ENCODE measurements at places on chromosomes 11 and 22. TPM values are rescaled to one million over a fixed set of nuclear protein-coding genes. Genes with fewer than 3 reads are reported as not detected.

- DNase-seq, result peak; percentile 81
Observed at GRCh38 chr22:30884211-30885000, 84.2 kb downstream of the MORC2 start.

- DNase-seq, result no peak
Observed at GRCh38 chr11:24233041-24233440, 263.8 kb upstream of the LUZP2 start.

DNA sequence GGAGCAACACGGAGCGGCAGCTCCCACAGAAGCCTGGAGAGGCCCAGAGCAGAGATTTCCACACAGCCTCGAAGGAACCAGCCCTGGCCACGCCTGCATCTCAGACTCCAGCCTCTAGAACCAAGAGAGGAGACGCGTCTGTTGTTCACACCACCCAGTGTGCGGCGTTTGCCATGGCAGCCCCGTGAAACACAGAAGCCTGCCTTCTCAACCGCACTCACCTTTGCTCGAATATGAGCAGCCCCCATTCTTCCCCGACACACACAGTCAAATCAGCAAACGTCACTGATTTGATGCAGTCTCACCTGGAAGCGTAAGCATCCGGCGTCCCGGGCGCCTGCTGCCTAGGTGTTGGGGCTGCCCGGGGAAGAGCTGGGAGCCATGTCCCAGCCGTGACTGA is 14.2 kb upstream of the TALDO1 start:
- DNase-seq, result no peak

Gene APOA5
- total RNA-seq, result not detected
